ENCODE measurements at places on chromosomes 1 and 21.

- no peak for DNase-seq
These were observed 10.4 kb downstream of the ITGB3BP start for GRCh38 chr1:63512584-63512983.

DNA sequence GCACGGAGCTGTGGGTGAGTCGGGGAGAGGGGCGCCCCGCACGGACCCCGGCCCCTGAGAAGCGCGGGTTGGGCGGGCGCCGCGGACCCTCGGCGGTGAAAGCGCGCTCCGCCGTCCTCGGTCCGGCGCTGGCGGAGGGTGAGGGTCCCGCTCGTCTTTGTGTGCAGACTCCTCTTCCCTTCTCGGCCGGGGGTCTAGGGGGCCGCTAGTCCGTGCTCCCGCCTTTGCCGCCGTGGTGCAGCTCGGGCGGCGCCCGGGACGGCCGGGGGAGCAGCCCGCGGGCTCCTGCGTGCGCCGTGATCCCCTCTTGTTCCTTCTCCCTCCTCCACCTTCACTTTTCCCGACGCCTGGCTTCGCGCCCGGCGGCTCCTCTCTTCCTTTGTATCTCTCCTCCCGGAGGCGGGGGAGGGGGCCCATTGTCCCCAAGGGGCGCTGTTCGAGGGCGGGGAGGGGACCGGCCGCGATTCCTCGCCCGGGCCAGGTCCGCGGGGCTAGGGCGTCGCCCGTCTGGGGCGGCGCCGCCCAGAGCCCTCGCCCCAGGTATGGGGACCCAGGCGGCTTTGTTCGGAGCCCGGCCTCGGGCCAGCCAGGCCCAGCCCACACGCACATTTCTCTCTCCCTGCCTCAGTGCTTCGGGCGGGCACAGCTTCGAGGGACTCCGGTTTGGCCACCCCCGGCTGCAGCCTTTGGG lies 519 bp downstream of the FNBP1L start:
- peak; percentile 84 for DNase-seq

GRCh38 chr1:150365941-150366340 lies 2.0 kb downstream of the RPRD2 start:
- no peak for DNase-seq

DNA sequence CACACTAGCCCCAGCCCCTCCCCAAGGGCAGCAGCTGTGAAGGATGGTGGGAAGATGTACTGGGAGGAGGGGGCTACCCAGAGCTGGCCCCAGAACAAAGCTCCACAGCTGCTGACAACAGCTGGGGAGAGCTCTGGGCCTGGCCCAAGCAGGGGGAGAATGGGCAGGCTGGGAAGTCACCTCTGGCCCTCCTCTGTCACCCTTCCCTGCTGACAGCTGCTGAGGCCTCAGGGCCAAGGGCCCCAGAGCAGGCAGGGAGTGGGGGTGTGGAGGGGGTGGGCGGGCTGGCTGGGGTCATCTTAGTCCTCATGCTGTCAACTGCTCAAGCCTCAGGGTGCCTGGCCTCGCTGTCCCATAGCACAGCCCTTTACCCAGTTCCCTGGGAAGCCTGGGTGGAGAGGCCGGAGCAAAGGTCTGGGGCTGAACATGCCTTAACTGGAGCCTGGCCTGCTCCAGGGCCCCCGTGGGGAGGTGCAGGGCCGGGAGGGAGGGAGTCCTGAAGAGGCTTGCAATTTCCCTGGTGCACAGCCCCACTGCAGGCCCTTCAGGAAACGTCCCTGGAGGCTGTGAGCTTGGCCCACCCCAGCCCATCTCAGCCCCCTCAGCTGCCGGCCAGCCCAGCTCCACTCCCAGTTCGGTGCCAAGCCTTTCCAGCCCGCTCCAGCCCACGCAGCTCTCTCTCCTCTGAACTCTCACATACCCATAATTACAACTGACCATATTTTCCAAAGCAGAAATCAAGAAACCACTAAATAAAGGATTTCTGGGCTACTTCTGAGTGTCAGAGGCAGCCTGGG lies 25.7 kb downstream of the HSPG2 start:
- DNase-seq = no peak

- DNase-seq = no peak
These were observed 71.1 kb upstream of the DIRAS3 start for GRCh38 chr1:68121536-68121935.

DNA sequence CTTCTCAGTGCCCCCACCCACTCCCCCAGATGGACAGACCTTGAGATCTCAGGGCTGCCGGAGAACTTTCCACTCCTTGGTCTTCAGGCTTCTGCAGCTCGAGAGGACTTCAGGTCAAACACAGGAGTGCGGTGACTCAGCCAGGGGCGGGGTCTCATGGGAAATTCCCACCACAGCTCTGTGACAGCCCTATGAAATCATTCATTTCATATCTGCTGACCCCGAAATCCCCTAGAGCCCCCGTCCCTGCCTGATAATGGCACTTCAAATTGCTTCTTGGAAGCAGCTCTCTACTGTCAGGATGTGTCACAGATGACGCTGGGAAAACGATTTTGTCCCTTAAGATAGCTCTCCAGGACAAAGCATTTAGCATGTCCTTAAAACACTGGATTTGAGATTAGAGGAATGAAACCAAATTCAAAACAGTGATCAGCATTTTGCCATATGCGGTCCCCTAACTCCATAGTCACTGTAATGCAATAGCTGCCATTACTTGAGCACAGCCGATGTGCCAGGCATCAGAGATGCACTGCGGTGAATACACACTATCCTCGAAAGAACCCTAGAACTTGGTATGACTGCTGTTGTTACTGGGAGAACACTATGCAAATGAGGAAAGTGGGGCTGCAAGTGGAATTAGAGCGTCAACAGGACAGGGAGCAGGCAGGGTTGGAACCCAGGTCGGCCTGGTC lies at the start of gene TNFRSF9:
TNFRSF9 (minus strand) TSS at position 95 of the 692 bp plus-strand sequence. CDS start 845 bp downstream, outside the sequence.
- no peak for DNase-seq

DNA sequence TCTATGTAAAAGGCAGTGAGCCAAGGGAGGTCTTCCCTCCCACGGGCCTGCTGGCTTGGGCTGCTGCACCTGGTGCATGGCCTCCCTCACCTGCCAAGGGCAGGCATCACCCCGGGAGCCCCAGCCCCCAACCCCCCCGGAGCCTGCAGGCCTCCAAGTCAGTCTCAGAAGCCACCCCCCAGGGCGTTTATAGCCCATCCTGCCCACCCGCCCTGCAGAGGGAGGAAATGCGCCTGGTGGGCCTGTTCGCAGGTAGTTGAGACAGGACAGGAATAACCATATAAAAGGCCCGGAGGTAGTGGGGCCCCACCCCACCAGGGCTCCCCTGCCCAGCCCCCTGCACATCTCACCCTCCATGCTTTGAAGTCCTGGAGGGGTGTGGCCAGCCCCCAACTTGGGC lies 18.2 kb upstream of the ARF1 start:
- DNase-seq = no peak

DNA sequence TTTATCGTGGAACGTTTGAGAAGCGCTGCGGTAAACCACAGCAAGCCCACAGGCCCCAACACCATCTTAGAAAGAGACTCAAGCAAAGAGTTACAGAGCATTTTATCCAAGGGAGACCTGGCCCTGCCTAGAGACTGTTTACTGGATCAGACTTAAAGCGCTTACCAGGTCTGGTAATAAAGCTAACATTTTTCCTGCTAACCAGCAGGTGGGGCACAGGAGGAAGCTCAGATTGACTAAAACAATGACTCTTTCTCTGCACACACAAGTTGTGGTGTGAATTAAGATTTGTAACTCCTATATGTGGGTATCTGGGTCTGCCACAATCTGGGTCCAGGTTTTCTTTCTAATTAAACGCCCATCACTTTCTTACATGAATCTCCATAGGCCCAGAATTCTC lies 136.5 kb upstream of the ETS2 start:
- peak; percentile 60 for DNase-seq

DNA sequence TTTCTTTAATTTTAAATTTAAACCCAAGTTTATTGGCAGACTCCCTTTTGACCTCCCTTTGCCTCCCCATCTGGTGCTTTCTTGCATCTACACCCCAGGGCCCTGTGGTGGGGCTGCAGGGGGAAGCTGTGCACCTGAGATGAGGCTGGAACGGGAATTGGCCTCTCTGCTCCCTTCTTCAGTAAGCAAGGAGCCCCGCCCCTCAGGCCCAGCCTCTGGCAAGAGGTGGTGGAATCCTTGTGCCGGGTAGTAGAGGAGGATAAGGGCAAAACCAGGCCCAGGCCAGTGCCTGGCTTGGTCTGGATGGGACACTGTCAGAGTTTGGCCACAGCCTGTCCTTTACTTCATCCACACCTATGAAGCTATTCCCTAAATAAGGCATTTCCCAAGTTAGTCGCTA lies 25.1 kb downstream of the ATP8B2 start:
- DNase-seq = no peak
